ENCODE measurements at places on chromosomes 5 and 9. TPM values are rescaled to one million over a fixed set of nuclear protein-coding genes. Genes with fewer than 3 reads are reported as not detected.

The HSPA9 gene
- 145 TPM for total RNA-seq

The S100Z gene
- not detected for total RNA-seq

The PHF24 gene
- under 0.01 TPM for total RNA-seq

The PPIC gene
- total RNA-seq: 13.6 TPM

The KCTD16 gene
- total RNA-seq: under 0.01 TPM

The TMEM171 gene
- not detected for total RNA-seq

The PCDHB15 gene
- 4.2 TPM for total RNA-seq

The TOR1A gene
- 11.0 TPM for total RNA-seq

The KIAA1958 gene
- 3.7 TPM for total RNA-seq

The PTGS1 gene
- total RNA-seq: 2.6 TPM
